ENCODE measurements at places on chromosomes 2 and 18.

- peak; percentile 56 for DNase-seq
Measured at GRCh38 chr2:37560863-37561614, 110.4 kb downstream of the CDC42EP3 start.

GRCh38 chr2:63712748-63713147 is 124.0 kb downstream of the MDH1 start:
- no peak for DNase-seq

GRCh38 chr2:167258712-167259111 is 370.4 kb downstream of the XIRP2 start:
- DNase-seq, result no peak

- peak; percentile 41 for DNase-seq
Measured at GRCh38 chr18:22509423-22509822, 91.7 kb upstream of the CTAGE1 start.

GRCh38 chr18:75052475-75052874 is 156.5 kb downstream of the PTGR3 start:
- DNase-seq, result no peak

DNA sequence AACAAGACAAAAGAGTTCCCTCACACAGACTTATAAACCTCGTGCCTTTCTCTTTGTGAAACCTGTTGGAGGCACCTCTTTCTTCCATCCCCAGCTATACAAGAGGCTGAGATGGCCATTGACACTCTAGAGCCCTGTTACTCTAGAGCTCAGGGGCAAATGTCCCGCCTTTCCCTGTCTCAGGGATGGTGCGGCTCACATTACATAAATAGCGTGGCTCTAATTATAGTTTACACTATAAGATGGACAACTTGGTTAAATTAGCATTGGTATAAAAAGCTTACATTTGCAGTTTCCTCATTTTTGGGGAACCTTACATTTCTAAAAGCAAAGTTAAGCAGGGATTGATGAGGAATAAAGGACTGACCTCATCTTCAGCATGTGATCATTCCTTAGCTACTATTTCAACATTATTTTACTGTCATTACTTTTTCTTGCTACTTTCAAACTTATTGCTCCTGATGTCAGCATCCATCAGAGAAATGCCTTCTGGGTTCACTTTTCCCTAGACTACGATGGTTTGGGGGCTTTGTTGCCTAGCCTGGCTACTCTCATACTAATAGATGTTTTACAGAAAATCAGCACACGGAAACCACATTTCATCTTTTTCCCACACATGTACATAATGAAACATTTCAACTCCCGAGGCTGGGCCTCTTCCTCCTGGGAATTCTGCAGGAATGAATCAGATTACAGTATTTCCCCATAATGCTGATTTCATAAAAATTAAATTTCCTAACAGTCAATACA is 40.4 kb downstream of the FTCDNL1 start:
- DNase-seq, result no peak

DNA sequence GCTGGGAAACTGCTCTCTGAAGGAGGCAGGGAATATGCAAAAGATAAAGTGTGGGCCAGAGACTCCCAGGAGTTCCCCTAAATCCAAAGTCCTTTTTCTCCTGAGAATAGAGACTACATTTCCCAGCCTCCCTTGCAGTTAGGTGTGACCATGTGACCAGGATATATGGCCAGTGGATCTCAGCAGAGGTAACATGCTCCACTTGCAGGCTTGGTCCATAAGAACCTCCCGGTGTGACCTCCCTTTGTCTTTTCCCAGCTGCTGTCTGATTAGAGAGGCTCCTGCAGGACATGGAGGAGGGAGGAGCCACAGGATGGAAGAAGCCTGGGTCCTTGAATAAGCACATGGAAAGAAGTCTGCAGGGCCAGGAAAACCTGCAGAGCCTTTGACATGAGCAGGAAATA is 76.2 kb downstream of the TGFA start:
- DNase-seq, result no peak

GRCh38 chr2:129479892-129480291 is 499.6 kb upstream of the RAB6C start:
- no peak for DNase-seq

GRCh38 chr2:91442246-91442905 is 2750.9 kb downstream of the RPIA start:
- no peak for DNase-seq

DNA sequence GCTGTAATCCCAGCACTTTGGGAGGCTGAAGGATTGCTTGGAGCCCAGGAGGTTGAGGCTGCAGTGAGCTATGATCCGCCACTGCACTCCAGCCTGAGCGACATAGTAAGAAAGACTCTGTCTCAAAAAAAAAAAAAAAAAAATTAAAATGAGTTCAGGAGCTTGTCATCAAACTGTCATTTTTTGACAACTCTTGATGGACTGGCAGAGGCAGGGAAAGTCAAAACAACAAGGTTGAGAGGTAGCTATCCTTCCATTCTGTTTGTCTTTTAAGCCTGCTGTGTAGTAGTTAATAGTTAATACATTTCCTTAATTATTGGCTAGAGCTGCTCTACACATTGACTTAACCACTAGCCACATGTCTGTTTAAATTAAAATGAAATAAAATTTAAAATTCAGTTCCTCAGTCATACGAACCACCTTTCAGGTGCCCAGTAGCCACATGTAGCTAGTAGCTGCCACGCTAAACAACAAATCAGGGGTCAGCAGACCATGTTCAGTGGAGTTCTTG is 22.7 kb downstream of the DPYSL5 start:
- no peak for DNase-seq

DNA sequence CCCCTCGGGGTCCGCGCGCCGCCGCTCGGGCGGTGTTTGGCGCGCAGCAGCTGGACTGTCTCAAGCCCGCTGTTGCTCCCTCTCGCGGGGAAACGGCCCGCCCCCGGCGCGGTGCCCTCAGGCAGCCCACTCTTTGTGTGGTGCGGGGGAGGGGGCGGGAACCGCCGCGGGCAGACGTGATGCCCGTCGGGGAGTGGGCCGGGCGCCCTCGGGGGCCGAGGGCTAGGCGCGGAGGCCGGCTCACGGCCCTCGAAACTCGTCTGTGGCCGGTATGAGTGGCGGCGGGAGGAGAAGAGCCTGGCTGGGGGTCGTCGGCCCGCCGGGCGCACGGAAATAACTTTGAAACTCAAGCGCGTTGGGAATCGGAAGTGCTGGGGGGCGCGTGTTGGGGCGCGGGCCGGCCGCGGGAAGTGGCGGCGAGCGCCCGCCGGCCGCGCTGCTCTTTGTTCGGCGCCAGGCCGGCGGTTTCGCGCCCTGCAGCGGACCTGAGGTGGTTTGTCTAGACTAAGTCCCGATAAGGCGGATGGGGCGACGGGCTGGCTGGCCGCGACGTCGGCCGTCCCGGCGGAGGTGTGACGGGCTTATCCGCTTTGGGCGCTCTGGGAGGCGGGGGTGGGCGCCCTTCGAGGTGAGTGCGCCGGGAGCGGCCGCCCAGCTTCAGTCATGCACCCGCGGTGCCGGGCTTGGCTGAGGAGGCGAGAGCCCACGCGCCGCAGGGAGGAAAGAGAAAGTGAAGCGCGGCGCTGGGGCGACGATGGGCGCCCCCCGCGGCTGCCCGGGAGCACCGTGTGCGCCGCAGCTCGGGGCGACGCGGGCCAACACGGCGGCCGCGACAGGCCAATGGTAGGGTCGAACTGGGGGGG is 679 bp downstream of the PTMA start:
- peak; percentile 29 for DNase-seq

DNA sequence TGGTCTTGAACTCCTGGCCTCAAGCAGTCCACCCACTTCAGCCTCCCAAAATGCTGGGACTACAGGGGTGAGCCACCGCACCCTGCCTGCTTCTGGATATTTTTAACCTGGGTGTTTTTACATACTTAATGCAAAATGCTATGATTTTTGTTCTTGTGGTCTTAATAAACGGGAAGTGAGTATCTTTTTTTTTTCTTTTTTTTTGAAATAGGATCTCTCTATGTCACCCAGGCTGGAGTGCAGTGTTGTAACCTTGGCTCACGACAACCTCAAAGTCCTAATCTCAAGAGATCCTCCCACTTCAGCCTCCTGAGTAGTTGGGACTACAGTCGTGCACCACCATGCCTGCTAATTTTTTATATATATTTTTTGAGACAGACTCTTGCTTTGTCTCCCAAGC is 19.2 kb upstream of the ASXL2 start:
- no peak for DNase-seq

- no peak for DNase-seq
Measured at GRCh38 chr2:46997884-46998283, 82.3 kb upstream of the MCFD2 start.

DNA sequence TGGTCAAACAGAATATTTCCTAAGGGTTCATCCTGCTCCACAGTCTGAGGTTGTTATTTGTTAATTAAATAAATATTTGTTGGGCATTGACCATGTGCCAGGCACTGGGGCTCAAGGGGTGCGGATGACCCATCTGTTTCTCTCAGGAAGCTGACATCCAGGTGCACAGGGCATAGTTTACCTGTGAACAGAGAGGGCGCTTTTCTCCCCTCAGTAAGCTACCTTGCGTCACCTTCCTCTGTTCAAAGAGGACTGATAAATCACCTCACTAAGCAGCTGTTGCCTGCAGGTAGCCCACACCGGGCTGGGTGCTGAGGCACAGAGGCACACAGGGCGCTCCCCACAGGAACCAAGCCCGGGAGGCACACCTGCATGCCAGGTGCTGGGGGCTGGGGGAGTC is 41.6 kb downstream of the SH3RF3 start:
- no peak for DNase-seq

DNA sequence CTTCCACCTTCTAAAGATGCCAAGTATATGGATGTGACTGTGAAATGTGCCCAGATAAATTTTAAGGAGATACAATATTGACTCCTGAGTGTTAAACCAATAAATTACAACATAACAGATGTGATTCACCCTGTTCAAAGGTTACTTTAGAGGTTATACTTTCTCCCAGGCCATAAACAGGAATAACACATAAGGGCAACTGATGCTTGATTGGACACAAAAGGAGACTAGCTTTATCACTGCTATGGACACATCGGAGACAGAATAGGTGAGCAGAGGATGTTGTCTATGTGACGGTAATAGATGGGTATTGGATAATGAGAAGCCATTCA is 31.9 kb upstream of the SLC25A52 start:
- DNase-seq, result no peak

GRCh38 chr2:202014759-202015211 is 18.9 kb upstream of the FZD7 start:
- DNase-seq, result no peak

DNA sequence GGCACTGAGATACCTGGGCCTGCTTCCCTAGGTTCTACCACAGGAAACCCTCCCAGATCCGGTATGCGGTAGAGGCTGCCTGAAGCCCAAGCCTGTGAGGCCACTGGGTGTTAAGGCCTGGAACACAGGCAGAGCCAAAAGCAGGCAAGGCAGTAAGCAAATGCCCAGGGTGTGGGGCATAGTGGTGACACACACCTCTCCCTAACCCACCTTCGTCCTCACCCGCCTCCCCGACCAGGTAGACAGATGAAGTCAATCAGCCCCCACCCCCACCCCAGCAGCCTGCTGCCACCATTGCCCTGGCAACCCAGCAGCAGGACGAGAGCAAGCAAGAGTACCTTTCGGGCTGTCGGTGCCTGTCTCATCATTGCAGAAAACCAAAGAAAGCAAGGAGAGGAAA is 6.1 kb downstream of the DCTN1 start:
- DNase-seq, result no peak

DNA sequence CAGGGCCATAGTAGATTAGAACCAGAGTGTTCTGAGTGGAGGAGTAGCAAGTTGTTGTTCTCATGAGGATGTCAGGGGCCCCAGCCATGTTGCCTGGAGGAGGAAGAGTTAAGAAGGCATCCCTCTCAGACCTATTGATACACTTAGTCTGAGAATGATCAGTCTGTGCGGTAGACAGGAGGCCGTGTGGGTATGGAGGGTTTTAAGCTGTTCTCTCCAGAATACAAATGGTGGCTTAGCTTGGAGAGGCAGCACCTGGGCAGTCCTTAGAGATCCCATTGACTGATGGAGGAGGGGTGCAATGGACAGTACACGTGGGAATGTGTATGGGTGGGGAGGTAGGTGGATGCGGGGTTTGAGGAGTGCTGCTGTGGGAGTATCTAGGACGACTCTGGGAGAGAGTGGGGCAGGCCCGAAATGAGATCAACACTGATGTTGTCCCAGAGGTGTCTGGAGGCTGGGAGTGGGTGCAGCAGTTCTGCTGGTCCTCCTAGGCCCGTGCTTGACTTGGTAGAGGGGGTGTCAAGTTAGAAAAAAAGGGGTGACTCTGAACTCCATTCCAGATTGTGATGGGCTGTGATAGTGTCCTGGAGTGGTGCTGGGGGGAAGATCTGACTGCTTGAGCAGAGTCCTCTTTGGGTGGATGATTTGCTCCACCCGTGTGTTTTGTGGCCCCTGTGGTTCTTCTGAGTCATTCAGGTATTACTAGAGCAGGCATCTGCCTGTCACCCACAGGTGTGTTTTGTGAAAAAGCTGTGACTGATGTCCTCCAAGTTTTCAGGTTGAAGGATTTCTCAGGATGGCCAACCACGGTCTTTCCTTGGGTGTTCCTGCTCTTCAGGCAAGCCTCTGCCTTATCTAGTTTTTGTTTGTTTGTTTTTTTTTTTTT is 44.7 kb downstream of the C2orf42 start:
- no peak for DNase-seq

- DNase-seq, result peak; percentile 1
Measured at GRCh38 chr18:62249478-62250097, 62.5 kb downstream of the RELCH start.

GRCh38 chr18:23837591-23837990 is 148.3 kb downstream of the LAMA3 start:
- peak; percentile 89 for DNase-seq

DNA sequence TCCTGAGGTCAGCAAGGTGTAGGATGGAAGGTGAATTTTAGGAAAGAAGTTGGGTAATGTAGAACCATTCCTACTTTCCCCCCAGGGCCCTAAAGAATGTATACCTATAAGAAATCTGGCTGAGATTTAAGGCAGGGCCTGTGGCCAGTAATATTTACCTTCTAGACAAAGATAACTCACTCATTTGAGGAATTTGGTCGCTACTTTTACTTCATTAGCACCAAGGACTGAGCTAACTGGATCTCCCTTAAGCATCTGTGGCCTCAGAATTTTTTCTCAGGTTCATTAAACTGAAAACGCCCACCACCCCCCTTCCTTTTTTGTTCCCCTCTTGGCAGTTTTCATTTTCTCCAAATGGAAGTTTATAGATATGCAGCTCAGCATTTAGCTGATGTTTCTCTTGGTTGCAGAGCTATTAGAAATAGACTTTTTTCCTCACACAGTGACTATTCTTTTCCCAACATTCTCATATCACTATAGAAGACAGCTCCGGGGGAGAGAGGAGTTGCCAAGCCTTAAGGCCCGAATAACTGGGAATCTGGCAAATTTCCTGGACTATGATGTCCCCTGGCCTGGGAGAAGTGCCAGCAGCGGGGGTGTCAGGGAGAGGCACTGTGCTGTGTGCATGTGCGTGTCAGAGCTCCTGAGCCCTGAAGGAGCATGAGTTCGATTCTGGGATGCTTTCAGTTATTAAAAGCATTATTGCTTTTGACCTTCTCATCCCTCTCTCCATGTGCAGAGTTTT is 310.9 kb downstream of the PRKCE start:
- peak; percentile 64 for DNase-seq

GRCh38 chr2:25570161-25570845 is 103.1 kb downstream of the DTNB start:
- DNase-seq, result no peak
